Fibroblast of skin of right biceps (primary cell): ENCODE measurements at places on chromosomes 11 and 22.

- DNase-seq: peak; percentile 27
These were observed 37.9 kb downstream of the PKNOX2 start for GRCh38 chr11:125202362-125202880.

GRCh38 chr11:77866336-77866735 lies 45.4 kb downstream of the AAMDC start:
- no peak for DNase-seq

GRCh38 chr11:118892514-118892913 lies 8.8 kb downstream of the CXCR5 start:
- DNase-seq: no peak

GRCh38 chr11:119518746-119519730 lies 96.1 kb upstream of the THY1 start:
- peak; percentile 47 for DNase-seq

- DNase-seq: no peak
These were observed 395.8 kb downstream of the RAB38 start for GRCh38 chr11:87779276-87780067.

DNA sequence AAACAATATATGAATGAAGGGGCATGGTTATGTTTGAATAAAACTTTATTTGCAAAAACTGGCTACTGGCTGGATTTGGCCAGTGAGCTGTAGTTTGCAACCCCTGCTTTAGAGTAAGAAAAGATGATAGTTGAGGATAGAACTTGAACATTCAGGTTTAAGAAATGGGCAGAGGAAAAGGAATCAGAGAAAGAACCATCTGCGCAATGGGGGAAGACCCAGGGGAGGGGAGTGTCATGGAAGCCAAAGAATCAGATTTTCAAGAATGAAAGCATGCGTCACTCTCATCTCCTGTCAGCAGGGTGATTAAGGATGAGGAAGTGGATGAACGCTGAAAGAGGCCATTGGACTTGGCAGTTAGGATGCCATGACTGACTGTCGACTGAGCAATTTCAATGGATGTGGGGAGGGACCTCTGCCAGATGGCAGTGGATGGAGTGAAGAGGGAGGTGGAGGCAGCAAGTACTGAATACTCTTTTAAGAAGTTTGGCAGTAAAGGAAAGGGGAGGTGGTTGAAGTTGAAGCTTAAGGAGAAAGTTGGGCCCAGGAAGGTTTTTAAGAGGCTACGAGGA lies 21.2 kb downstream of the FAT3 start:
- DNase-seq: no peak

DNA sequence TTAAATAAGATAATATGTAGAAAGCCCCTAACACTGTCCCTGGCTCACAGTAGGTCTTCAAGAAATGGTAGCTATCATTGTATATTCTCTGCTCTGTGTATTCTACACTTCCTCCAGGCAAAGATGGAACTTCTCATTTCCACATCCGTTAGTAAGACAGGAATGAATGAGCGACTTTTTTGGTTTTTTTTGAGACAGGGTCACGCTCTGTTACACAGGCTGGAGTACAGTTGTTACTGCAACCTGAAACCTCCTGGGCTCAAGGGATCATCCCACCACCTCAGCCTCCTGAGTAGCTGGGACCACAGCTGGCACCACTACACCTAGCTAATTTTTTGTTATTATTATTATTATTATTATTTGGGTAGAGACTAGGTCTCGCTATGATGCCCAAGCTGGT lies 2.3 kb upstream of the CLPB start:
- DNase-seq: no peak

GRCh38 chr22:50010676-50011446 lies 1.7 kb downstream of the IL17REL start:
- DNase-seq: no peak

DNA sequence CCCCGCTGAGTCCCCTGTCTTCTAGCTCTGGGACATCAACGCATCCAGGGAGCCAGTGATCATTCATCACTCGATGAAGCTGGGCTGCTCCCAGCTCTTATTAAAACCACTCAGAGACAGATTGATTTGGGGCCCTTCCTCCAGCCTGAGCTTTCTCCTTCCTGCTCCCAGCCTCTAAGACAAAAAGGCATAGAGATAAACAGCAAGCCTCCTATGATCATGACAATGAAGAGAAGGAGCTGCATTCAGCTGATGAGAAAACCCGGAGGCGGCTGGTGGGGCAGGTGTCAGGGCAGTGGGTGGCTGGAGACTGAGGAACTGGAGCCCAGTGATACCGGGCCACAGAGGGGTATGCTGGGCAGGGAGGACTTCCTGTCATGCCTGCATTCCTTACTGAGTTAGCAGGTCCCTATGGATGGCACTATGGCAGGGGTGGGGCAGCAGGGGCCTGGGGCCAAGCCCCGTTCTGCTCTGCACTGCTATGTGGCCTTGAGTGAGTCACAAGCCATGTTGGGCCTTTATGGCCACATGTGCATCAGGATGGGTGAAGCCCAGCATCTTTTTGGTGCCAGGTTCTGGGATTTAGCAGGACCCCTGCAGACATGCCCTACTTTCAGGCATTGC lies 20.2 kb downstream of the PVALB start:
- DNase-seq: no peak

GRCh38 chr22:44855855-44856254 lies 103.5 kb downstream of the ARHGAP8 start:
- no peak for DNase-seq

- peak; percentile 2 for DNase-seq
These were observed 1.3 kb upstream of the ISX start for GRCh38 chr22:35064664-35065063.

GRCh38 chr11:28108958-28109357 lies 770 bp downstream of the METTL15 start:
- no peak for DNase-seq

GRCh38 chr11:71144010-71144409 lies 108.4 kb downstream of the SHANK2 start:
- no peak for DNase-seq
